GOT3 (cell line): ENCODE measurements at places on chromosomes 6 and 20.

DNA sequence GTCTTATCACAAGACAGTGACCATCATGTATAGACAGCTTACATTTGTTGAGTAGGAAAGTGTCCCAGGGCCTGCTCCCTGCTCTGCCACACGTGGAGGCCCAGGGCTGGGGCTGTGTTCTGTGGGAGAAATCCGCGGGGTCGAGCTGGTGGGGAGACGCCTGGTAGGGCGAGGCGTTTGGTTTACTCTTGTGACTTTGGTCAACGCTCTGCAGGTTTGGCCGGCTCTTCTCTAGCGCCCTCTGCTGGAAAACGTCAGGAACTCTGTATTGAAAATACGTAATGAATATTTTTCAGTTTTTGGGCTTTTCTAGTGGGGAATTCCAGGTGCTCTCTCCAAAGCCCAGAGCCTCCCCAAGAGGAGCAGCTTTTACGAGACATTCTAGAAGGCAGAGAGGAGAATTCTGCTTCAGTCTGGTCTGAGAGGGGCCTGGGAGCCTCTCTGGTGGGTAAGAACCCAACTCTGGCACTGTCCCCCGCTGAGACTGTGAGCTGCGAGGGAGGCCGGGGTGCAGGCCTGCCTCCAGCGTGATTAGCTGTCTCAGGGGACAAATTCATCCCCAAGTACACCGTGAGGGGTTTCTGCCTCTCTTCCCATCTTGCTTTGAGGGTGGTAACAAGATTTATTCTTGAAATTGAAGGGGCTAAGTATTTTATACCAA is 112.6 kb upstream of the RALGAPA2 start:
- DNase-seq: no peak

DNA sequence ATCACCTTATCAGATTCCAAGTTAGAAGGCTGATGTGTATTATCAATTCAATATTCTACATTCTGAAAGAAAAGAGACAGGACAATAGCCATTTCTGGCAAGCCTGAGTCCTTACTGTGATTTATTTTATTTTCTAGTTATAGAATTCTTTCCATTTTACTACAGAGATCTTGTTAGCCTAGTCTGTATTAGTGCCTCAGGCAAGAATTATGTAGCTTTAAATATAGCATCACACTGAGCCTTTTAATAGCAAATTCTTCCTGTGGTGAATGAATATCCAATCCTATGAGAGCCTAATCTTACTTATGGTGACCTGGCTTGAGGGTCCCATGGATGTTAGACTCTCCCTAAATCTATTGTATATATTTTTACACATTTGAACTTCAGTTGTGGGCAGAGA is 732.8 kb upstream of the CITED2 start:
- DNase-seq: no peak

DNA sequence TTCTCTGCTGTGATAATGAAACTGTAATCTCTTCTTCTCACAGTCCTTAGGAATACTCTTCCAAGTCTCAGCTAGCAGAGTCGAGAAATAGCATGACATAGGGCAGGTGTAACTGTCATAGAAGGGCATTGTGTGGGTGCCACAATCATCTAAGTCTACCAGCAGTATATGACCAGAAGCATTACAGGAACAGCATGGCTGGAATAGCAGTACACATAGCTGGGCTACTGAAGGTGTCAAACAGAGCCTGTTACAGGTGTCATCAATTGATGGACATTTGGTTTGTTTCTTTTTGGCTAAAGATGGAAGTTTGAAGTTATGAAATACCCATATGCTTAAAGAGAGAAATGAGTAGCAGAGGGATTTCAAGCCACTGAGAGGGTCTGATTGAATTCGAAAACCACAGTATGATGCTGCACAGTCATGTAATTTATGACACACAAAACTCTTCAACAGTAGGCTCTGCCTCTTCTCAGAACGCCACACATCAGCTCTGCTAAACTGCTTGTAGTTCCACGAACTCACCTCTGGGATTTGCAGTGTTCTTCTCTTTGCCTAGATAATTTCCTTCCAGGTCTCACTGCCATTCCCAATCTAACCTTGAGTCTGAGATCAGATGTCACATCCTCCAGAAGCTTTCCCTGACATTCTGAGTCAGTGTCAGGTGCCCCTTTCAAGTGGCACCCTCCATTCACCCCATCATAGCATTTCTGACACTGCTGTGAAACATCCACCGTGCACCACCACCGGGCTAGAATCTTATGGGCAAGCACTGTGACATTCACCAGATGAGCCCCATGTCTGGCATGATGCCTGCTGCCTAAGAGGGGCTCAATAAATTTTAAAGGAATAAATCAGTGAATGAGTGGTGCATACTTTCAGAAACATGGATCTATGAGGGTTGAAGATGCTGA is 151.0 kb downstream of the ADAT2 start:
- no peak for DNase-seq

GRCh38 chr20:63177785-63178445 is 38.0 kb downstream of the YTHDF1 start:
- DNase-seq: no peak

DNA sequence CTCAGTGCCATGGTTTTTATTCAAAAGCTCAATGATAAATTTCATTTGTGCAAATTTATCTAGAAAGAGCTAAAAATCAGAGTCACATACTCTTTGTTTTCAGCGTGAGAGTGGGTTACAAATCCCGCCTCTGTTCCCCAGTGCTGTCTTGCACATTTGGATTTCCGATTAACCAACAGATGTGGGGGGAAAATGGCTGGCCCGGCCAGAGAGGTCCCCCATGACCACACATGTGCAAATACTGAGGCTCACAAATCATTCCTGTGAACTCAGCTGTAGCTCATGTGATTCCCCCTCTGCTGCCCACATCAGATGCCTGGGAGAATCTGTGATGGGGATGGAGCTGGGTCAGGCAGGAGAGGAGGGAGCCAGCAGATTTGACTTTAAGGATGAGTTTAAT is 168.7 kb downstream of the PAX1 start:
- no peak for DNase-seq

DNA sequence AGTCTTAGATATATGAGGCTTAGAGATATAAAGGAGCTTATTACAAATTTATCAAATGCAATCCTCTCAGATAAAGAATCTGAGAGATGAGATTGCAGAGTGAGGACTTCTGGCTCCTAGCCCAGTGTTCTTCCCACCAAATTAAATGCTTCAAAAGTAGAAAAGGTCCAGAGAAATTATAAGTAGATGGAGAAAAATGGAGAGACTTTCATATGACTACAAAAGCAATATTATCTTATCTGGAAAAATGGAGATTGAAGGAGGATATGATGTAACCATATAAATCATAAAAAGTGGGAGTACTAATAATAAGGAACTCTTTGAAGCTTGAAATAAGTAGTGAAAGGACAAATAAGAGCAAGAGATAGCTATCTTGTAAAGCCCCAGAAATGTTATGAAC is 2.8 kb downstream of the KCTD20 start:
- DNase-seq: no peak

- no peak for DNase-seq
Observed at GRCh38 chr6:96715608-96716007, 121.7 kb downstream of the GPR63 start.

DNA sequence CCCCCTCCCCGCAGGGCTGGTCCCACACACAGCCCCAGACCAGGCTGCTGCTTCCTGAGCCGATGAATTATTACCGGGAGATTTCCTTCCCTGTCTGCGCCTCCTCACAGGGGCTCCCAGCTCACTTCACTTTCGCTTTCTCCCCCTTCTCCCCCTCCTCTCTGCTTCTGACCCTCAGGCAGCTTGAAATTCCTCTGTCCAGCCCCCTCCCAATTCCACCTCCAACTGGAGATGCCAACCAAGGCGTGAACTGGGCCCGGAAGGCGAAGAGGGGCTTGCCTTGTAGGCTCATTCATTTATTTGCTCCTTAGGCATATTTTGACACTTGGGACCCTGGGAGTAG is 1.7 kb upstream of the TCF15 start:
- no peak for DNase-seq

DNA sequence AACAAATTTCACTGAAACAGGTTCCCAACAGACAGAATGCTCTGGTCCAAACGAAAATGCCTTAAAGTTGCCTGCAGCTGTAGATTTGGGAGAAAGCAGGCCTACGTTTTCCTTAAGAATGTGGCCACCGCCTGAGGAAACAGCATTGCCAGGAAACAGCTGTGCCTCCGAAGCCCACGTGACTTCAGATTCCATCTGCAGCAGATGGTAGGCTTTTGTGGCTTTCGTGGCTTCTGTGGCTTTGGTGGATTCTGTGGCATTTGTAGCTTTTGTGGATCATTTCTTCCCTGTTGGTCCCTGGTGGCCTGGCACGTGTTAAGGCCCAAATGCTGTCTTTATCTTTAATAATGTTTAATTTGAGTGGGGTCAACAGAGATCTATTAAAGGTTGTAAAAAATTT is 222.9 kb downstream of the TTLL2 start:
- no peak for DNase-seq

DNA sequence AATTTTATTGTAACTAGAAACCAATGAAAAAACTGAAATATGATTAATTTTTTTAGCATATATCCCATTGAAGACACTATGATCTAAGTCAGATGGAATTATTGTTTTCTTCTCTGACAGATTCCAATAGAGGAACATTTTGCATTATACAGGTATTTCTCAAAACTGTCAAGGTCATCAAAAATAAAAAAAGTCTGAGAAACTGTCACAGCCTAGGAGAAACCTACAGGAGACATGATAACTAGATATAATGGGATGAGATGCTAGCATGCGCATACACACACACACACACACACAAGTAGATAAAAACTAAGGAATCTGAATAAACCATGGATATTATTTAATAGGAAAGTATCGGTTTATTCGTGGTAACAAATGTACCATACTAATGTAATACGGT is 161.9 kb upstream of the HCRTR2 start:
- no peak for DNase-seq

GRCh38 chr6:20400456-20401204 is 1.0 kb upstream of the E2F3 start:
- DNase-seq: no peak

- no peak for DNase-seq
Observed at GRCh38 chr6:53640361-53640760, 25.2 kb downstream of the KLHL31 start.

DNA sequence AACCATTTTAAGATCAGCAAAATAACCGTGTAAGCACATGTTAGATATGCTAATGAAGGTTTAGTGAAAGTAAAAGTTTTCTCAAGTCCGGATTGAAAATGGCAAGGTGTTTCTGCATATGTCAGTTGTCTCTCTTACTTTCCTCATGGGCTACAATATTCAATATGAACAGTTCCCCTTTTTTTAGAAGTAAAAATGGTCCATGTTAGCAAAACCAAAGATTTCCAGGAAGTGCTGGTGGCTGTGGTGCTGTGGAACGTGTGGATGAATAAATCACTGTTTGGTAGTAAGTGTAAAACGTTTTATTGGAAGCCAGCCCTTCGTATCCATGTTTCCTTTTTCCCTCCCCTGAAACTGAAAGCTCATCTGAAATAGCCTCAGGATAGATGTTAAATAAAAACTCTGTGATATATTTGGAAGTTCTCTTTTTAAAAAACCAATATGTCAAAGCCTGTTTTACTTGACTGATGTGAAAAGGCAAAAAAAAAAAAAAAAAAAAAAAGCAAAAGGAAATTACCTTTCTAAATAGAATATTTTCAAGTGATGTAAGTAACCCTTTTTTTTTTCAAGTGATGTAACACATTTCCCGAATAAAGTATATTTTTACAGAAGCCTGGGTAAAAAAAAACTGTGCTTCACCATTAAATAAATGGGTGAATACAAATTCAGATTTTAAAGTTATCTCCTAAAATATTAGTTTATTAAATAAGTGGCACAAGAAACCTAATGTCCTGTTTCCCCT is 41.9 kb downstream of the PLEKHG1 start:
- no peak for DNase-seq

GRCh38 chr20:50416269-50417022 is 93.7 kb upstream of the PTPN1 start:
- no peak for DNase-seq

GRCh38 chr6:156971153-156971885 is 194.1 kb downstream of the ARID1B start:
- DNase-seq: no peak

DNA sequence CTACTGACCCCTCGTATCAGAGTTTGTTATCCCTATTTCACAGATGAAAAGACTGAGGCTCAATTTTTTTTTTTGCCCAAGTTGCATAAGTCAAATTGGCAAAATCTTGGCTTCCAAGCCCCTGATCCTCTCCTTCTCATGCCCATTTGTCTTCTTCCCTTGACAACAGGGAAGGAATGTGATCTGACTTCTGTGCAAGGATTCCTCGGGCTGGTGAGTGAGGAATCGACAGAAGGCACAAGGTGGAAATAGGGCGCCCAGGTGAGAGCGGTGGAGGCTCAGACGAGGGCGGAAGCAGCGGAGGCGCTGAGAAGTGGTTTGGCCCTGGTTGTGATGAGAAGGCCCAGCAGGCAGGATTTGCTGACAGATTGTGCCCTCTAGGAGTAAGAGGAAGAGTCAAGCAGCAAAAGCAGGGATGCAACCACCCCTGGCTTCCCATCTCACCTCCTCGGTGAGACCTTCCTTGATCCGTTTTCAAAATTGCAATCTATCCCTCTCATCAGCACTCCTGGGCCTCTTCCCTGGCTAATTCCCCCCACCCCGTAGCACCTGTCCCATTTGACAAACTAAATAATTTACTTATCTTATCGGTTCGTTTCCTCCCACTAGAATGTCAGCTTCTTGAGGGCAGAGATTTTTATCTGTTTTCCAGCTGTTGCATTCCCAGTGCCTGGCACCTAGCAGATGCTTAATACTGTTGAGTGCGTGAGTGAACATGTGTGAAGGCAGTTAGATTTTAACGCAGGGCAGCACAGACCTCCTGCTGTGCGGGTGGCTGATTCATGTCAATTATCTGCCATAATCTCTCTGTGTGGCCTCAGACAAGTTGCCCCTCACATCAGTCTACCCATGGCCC is 3.7 kb upstream of the SIRPA start:
- DNase-seq: no peak

GRCh38 chr6:89073840-89074239 is 6.7 kb upstream of the PNRC1 start:
- DNase-seq: no peak

DNA sequence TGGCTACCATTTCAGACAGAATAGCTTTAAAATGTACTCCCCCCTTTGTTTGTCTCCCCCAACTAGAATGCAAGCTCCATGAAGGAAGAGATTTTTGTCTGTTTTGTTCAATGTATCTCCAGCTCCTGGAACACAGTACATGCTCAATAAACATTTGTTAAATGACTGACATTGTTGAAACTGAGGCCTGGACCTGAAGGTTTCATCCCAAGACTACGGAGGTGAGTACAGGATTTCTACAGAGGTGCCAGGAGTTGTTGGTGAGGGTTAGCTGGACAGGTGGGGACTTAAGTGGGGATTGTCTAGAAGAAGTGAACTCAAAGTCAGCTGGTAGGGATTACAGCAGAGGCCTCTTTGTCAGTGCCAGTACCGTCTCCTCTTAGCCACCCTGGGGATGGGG is 19.4 kb downstream of the VEGFA start:
- DNase-seq: no peak

- DNase-seq: no peak
Observed at GRCh38 chr20:57501461-57502335, 23.2 kb downstream of the CTCFL start.

- DNase-seq: no peak
Observed at GRCh38 chr6:99145738-99146137, 198.0 kb upstream of the FBXL4 start.
